Activated CD8-positive, alpha-beta memory T cell treated with anti-CD3 and anti-CD28 coated beads for 1 hour (primary cell): ENCODE measurements at places on chromosomes 7 and 10.

DNA sequence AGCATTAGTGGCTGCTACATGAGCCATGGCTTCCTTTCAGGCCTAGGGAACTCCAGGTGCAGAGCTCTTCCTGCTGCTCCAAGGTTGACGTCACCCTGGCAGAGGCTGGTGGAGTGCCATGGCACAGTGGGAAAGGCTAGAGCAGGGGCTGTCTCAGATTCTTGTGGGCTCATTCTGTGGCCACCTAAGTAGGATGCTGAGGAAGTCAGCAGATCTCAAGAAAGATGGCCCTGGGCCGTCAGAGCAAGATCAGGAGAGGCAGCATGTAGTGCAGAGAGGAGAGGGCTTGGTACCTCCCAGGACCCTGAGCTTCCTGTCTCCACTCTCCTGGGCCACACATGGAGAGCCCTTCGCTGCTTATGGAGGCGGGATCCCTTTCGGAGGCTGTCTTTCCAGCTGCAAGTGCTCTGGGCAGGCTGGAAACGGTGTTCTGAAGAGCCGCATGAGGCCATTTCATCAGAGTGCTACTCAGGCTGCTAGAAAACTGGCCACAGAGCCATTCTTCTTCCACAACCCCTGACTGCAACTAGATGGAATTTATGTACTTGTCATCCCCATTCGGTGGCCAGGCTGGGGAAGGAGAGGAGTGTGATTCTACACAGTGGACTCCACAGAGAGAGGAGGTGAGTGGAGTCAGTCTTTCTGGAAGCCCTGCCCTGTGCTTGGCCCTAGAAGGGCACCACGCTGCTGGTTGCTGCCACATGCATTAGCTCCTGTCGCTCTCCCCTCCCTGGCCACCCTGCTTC lies 304.2 kb downstream of the RPS24 start:
- no peak for DNase-seq

DNA sequence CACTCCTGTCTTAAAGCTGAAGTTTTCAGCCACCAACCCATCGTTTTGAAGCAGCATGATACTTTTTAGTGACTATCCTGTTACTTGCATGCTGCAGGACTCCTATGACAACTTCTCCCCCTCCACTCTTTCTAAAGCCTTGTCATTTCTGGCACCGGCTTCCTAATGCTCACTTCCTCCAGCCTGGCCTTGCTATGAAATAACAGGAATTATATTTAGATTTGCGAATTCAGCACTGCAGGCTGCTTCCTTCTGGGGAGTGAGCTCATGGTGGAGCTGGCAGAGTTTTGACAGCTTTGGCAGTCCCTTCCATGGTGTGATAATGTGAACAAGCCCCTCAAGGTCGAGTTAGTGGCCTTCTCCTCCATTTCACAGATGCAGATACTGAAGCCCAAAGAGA lies 13.4 kb downstream of the BLNK start:
- no peak for DNase-seq

GRCh38 chr10:5930272-5930671 lies 40.2 kb downstream of the FBH1 start:
- DNase-seq, result no peak

DNA sequence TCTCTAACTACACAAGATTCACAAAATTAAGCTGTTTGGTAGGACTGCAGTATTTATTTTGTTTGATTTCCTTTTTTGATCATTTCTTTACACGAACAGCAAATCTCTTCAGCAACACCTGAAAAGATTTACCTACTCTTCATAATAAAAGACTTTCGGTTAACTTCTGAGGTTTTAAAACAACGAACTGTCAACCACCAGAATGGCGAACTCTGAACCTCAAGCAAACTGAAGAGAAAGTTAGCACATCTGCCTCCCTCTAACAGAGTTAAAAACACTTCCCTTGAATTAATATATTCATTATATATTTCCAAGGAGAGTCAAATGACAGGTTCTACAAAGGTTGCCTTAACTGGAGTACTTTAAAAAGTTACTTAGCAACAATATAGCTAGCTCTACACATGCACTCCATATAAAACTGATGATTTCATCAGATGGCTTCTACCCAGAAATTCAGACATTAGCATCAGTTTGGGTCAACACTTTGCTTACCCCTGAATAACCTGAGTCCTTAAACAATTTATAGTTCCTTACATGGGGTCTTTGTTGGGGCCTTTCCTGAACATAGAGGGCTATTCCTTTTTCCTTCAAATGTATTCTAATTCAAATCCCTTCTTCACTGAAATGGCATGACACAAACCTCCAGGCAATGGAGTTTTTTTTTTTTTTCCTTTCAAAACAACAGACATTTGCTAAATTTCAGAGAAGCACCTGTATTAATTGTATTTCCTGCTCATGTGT lies 118.3 kb downstream of the SEM1 start:
- no peak for DNase-seq

DNA sequence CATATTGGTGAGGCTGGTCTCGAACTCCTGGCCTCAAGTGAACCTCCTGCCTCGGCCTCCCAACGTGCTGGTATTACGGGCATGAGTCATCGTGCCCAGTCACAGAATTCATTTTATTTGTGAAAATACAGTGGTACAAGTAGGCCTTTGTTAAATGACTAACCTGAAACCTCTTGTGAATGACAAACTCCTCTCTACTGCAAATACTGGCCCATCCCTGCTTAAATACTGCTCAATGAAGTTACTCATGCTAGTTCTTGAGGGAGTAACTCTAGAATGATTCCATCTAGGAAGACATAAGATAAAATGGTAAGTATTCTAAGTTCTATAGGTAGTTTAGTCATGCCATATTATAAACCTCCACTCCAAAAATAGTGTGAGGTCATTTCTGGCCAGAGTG lies 80.7 kb downstream of the UBE2H start:
- DNase-seq, result no peak

DNA sequence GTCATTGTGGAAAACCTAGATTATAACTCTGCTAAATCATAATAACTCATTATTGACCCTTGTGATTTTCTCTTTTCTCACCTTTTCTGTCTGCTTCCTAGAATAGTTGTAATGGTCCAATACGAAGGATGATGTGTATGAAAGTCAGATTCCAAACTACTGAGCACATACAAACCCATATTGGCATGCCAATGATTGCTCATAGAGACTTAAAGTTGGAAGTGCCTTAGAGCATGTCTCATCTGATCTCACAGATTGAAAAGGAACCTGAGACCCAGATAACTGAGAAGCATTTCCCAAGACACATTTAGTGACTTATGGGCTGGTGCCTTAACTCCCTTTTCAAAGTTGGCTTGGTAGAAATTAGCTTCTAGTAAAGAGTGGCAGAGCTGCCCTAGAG lies 594.3 kb downstream of the REEP3 start:
- DNase-seq, result no peak

GRCh38 chr7:28520074-28521015 lies 108.0 kb downstream of the CREB5 start:
- DNase-seq, result no peak

DNA sequence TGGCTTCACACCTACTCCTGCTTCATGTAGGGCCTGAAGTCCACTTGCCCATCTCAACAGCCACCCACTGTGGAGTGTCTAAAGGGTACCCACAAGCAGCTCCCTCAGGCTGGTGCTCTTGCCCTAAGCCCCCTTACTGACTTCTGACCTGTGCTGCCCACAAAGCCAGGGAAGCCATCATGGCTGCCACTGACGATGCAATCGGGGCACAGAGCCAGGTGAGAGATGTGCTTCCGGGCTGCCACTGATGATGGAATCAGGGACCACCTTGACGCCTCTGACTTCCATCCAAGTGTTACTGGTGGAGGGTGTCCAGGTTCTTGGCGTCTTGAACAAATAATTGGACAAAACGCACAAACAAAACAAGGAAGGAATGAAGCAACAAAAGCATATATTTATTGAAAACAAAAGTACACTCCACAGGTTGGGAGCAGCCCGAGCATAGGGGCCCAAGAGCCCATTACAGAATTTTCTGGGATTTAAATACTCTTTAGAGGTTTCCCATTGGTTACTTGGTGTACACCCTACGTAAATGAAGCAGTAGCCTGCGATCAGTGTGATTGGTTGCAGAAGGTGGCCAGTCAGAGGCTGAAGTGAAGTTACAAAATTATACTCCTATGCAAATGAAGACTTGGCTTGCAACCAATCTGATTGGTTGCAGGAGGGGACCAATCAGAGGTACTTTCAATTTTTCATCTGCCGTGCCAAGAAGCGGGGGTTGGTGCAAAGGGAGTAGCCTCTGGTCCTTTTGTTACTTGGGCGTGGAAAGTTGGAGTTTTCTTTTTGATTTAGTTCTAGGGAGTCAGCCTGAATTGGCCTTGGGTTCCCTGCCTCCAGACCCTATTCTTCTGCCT lies 4.5 kb downstream of the CPA2 start:
- no peak for DNase-seq

DNA sequence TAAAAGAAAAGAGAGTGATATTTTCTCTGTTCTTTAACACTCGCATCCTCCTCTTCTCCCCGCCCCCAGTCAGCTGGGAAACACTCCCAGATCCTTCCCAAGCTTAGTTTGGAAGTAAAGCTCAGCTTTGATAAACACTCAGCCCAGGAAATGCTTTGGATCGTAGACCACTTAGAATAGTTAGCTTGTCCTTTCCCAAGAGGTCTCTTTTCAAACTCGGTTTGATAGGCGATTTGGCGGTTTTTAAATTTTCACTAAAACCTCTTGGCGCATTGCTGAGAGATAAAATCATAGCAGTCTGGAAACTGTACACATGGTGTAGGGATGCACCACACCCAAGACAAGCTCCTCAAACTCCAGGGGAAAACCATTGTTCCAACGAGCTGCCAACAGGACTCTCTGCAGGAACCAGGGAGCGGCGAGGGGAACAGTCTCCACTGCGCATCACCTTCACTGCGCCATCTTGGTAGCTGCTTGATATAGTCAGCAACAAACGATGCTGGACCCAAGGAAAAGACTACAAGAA lies 22.3 kb downstream of the SMURF1 start:
- DNase-seq, result no peak

DNA sequence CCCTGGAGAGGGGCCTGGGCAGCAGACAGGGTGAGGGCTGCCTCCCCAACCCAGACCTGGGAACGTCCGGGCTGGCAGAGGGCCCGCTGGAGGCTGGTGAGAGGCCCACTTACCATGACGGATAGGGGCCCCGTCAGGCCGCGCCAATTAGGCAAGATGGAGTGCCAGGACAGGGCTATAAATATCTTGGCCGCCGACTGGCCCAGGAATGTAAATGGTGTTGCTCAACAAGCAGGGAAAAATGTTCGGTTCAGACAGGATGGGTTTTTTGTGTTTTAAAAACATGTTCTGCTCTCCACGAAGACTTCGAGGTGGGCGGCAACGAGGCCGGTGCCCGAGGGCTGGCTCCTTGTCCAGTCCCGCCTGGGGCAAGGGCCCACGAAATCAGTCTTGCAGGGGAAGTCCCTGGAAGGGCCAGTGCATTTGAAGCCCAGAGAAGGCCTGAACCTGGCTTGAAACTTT lies 35.8 kb upstream of the ELN start:
- no peak for DNase-seq

DNA sequence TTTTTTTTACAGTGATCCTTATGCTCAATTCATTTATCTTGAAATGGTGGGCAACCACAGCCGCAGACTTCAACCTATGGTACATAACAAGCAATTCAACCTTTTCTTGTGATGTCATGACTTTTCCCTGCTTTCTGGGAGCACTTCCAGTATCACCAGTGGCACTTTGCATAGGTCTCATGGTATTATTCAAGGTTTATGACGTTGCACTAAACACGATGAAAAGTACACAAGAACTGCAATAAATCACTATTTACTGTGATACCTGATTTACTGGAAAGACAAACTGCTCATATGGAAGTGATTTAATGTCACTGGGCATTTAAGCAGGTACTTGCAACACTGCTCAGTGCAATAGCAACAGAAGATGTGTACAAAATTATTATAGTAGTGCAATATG lies 251.7 kb upstream of the CXCL12 start:
- DNase-seq, result no peak

DNA sequence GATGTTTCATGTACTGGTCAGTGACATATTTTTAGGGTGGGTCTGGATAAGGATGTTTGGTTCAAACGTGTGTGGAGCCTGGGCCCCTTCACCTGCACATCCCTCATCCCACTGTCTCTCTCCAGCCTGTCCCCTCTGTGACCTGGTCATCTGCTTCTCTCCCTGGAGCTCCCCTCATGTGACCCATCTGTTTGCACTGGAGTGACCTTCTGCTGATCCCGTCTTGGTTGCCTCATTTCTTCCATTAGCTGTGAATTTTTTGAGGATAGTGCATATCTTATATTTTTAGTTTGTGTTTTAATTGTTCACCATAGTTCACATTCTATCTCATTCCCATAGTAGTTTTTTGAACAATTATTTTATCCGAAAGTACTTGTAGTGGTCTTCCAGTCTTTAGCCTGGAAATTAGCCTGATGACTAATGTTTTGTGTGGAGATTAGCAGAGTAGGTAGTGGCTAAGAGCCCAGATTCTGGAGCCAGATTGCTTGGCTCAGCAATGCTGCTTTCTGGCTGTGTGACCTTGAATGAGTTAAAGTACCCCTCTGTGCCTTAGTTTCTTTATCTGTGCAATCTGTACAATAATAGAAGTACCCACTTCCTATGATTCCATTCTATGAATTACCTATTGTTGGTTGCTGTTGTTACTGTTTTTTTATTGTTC lies 224.5 kb downstream of the LRMDA start:
- no peak for DNase-seq

- DNase-seq, result no peak
Measured at GRCh38 chr10:102196893-102197292, 29.2 kb upstream of the ELOVL3 start.

DNA sequence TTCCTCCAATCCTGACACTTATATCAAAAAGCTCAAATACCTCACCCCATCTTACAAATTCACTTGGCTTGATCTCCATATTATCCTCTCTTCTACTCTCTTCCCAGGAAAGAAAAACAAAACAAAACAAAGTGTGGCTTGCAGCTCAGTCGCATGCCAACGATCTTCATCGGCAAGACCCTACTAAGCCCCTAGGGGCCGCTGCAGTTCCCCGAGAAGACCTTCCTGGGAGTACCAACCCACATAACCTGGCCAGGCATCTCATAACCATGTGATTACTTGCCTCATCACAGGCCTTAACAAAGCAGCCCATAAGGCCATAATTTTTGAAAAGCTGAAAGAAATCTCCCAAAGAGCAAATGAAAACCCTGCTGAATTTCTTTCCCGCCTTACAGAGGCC lies 103.7 kb downstream of the ZNF92 start:
- DNase-seq, result no peak
